Stimulated activated CD4-positive, alpha-beta T cell treated with anti-CD3 and anti-CD28 coated beads, Interleukin-1b, Interleukin-23, amount 100 ng/mL, for 1 hour (primary cell): ENCODE measurements at places on chromosomes 7 and 10.

- no peak for DNase-seq
Measured at GRCh38 chr7:134154581-134155130, 27.5 kb downstream of the LRGUK start.

GRCh38 chr10:114779803-114780576 is 41.6 kb upstream of the FHIP2A start:
- DNase-seq = no peak

DNA sequence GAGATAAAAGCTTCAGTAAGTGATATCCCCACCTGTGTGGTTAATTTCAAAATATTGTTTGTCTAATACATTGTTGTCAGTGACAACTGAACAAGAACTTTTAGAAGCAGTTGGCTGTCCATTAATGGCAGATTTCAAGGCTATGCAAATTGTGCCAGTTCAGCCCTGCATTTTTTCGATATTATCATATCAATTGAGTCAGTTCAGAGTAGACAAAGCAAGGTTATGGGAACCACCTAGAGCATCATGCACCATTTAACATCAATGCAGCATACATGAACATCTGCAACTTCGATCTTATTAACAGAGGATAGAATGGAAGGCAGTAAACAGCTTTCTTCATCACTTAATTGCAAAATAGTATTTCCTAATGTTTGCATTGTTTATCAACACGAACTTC is 180.7 kb upstream of the KAT6B start:
- no peak for DNase-seq

- no peak for DNase-seq
Measured at GRCh38 chr10:110777661-110778060, 94.1 kb upstream of the PDCD4 start.

GRCh38 chr10:14023673-14024328 is 306.9 kb downstream of the FRMD4A start:
- DNase-seq = no peak

DNA sequence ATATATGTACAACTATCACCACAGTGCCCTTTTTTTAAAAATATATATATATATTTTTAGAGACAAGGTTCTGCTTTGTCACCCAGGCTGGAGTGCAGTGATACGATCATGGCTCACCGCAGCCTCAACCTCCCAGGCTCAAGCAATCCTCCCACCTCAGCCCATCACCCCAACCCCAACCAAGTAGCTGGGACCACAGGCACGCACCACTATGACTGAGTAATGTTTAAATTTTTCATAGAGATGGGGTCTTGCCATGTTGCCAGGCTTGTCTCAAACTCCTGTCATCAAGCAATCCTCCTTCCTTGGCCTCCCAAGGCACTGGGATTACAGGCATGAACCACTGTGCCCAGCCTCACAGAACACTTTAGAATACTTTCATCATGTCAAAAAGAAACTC is 234.9 kb downstream of the SH2D4B start:
- no peak for DNase-seq

- no peak for DNase-seq
Measured at GRCh38 chr10:94293354-94293753, 69.4 kb downstream of the NOC3L start.

DNA sequence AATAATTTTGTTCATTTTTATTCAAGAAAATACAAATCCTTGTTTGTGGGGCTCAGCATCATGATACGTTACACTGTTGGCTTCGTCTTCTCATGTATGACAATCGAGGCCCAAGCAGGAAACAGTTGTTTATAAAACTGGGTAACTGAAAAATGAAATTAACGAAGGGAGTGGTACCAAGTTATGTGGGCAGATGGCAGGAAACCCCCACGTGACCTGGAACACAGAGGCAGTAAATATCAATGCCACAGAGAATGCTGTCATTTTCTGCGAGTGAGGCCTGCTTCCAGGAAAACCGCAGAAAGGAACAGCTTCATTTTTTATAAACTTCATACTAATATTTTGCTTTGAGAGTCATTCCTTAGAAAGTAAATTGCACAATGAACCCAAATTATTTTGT is 201.0 kb upstream of the ADARB2 start:
- DNase-seq = peak; percentile 18

DNA sequence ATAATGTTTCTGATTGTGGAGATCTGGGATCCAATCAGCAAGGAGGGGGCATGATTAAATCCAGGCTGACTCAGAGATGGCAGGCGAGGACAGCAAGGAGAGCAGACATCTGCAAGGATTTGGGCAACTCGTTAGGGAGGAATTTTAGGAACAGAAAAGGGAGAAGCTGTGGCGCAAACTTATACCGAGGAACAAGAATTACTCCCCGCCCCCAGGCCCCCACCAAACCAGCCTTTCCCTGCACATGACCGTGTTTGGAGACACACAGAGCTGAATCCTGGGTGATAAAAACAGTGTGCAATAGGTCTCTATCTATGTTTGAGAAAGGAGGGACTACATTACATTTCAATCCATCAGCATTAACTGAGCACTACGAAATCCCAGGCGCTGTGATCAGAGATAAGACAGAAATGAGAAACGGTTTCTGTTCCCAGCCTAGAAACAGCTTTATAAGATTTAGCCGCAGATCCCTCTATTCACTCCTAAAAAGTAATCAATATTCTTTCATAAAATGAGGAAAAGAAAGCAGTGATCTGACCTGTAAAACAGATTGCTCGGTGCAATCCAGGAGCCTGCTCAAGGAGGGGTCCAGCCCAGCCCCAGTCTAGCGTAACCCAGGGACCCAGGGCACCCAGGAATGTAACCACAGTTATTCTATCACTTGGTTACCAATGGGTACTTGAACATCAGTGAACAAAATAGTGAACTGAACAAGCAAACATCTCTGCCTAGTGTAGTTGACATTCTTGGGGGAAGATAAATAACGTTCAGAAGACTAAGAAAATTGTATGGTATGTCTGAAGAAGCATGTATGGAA is 37.2 kb upstream of the RAPGEF5 start:
- no peak for DNase-seq

DNA sequence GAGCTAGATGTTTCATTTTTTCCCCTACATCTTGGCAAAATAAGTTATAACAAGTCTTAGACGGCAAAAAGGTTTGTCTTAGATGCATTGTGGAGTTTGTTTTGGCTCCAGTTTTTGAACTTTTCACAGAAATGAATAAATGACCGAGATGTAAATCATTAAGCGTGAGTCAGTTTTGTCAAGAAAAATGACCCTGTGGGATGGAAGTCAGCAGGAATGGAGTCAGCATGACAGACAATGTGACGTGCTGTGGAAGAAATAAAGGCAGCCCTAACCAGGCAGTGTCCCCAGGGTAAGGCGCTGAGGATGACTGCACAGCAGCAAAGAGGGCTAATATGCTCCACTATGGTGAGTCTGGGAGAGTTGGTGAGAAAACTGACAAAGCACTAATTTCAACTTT is 163.2 kb downstream of the NOC3L start:
- DNase-seq = no peak

GRCh38 chr10:37304036-37304435 is 178.6 kb downstream of the ANKRD30A start:
- DNase-seq = no peak

- DNase-seq = no peak
Measured at GRCh38 chr7:18550574-18550973, 55.0 kb downstream of the HDAC9 start.

DNA sequence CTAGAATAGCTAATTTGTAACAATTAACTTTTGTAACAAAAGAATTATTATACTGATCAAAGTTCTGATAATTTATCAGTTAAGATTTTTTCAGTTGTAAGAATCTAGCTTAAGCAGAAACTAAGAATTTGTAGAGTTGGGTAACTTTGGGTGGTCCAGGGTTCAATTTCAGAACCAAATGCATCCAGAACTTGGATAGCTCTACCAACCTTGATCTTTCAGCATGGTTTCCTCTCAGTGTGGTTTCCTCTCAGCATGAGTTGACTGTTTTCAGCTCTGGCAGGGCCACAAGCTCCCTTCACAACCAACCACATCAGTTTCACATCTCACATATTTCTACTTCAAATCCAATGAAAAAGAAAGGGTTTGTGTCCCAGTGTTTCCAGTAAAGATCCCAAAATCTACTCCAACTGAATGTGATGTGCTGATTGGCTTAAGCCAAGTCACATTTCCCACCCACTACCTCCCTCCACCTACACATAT is 3.3 kb upstream of the FAS start:
- no peak for DNase-seq

DNA sequence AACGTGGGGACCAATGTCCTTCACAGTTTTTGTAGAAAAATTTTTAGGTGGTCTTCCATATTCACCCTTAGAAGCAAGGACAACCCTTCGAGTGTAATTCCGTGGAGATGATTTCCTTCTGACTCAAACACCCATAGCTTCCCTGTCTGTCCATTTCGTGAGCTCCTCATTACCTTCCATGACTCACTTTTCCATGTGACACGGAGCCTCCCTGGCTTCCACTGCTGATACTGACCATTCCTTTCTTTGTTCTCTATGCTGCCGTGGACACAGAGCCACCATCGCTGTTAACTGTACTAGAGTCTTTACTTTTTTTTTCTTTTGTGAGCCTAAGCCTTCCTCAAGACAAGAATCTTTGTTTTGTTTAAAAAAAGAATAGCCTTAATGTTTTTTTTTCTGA is 12.5 kb upstream of the ARMS2 start:
- no peak for DNase-seq

GRCh38 chr10:132827423-132827789 is 41.5 kb upstream of the NKX6-2 start:
- DNase-seq = no peak

DNA sequence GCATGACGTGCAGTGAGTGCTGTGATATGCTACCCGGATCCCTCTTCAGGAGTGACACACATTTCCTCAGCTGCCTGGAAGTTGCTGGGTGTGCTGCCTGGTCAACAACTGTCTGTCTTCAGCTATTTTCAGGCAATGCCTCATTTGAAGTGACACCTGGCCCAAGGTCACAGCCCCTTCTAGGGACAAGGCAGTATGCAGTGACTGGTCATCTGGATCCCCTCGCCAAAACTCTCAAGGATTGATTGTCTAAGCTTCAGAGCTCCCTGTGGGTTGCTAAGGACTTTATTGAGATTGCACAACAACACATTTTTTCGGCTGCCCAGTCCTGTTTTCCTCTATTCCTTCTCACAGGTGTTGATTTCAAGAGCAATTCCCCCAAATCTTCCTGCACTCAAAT is 108.8 kb downstream of the GNAI1 start:
- DNase-seq = no peak

DNA sequence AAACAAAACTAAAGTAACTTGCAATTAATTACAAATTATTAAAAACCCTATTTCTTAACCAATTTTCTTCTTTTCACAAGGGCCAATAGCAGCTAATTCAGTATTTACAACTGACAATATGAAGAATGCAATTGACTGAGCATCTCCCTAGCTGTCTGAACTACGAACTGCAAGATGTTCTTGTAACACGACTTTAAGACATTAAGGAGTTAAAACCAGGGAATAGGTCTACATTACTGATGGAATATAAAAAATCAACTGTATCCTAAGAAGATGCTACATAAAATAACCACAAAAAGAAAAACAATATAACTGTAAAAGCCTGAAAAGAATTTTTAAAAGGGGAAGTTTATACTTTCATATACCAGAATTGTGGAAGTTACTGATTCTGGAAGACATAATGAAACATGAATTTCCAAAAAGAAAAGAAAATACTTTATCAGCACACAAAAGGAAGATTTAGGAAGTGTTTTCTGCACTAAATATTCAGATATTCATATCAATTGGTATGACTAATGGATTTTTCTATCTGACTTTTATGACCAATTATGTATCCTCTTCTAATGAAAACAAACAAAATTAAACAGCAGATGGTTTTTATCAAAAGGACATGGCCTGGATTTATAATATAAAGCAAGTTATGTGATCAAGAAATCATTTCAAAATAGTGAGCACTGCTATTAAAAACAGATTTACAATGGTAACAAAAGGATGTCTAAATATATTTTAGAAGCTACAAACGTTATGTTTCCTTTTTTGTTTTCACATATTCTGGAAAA is 1.6 kb downstream of the GPR22 start:
- no peak for DNase-seq

DNA sequence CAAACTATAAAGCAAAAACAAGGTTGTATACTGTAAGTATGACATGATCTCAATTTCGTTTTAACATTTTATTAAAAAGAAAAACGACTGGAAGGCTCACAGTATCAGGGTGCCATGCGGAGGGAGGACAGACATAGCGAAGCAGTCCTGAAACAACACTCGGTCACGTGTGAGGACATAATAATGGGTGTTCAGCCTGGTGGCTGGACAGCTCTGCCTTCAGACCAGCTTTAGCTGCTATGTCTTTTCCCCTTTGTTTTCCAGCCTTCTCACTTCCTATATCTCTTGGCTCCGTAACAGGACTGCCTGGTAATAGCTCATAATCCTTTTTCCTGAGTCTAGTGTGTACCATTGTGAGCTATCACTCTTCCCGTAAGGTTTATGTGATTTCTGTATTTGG is 18.4 kb upstream of the KLF14 start:
- no peak for DNase-seq

GRCh38 chr10:94583124-94583523 is 37.5 kb downstream of the HELLS start:
- DNase-seq = no peak

- DNase-seq = no peak
Measured at GRCh38 chr10:68981074-68981473, 7.5 kb upstream of the KIFBP start.

DNA sequence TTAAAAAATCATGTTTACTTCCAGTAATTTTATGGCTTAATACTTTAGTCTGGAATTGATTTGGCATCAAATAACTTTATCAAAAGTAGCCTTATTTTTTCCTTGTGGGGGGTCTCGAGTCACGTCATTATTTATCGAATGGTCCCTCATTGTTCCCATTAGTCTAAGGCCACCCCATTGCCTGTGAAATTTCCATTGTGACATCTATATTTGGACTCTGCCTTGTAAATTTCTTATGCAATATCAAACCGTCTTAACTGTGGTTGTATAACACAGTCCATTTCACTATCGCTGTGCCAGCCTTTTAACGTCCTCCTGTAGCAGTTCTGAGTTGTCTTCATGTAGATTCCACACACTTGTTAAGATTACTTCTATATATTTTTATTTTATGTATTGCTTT is 103.9 kb upstream of the RET start:
- no peak for DNase-seq

DNA sequence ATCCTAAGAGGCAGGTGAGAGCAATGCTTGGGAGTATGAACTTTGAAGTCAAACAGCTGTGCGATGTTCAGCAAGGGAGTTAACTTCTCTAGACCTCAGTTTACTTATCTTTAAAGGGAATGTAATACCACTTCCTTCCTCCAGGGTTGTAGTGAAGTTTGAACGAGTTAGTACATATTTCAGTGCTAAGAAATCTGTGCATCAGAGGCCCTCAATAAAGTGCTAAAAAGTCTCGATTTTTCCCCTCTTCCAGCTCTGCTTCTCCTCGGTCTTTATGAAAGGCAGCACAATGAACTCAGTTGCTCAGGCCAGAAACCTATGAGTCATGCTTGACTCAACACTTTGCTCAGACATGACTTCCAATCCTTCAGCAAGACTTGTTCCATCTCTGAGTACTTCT is 418.9 kb downstream of the MDFIC start:
- DNase-seq = no peak
